HCT116 (cell line): ENCODE measurements at places on chromosomes 2 and 18. TPM values are rescaled to one million over a fixed set of nuclear protein-coding genes. Genes with fewer than 3 reads are reported as not detected.

The FBXO48 gene
- 0.91 TPM for total RNA-seq

The APOB gene
- 1.6 TPM for total RNA-seq

The HTR2B gene
- not detected for total RNA-seq

The SLC20A1 gene
- total RNA-seq, result 154 TPM

DNA sequence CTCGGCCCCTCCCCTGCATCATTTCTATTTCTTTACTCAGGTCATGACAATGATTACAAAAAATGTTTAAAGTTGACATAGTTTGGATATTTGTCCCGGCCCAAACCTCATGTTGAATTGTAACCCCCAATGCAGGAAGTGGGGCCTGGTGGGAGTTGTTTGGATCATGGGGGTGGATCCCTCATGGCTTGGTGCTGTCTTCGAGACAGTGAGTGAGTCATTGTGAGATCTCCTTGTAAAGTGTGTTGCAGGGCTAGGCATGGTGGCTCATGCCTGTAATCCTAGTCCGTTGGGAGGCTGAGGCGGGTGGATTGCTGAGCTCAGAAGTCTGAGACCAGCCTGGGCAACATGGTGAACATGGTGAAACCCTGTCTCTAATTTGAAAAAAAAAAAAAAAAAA, 9.2 kb upstream of the MAP4K4 start:
- no peaks in the 10 kb centered on the region for H3K36me3 ChIP-seq
- H3K4me1 ChIP-seq, result no peaks in the 10 kb centered on the region
- H3K27ac ChIP-seq, result no peak overlapping the region

DNA sequence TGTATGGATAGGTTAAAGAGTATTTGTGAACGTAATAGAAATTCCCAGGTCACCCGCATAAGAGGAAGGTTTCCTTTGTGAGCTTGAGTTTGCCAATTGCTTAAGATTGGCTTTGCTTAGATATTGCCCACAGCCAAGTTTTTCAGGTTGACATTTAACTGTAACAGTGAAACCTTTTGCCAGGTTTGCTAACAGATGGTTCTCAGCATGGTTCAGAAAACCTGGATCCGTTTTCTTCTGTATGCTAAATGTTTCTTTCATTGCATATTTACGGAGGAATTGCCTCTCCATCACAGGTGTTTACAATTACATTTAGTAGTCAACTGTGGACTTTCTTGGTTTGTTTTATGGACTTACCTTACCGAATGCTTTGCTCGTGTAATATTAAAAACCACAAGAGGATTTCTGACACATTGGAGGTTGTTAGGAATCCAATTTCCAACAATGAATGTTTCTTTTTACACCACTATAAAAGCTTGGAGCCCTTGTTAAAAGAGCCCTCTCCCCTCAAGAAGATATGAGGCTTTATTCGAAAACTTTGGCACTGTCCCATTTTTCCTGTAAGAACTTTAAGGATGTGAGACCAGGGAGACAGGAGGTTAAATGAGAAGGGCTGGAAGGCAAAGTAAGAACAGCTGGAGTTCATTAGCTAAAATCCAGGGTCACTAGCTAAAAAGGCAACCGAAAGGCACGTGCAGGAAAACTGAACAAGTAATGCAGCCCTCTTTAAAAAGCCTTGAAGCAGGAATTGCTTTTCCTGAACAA, 7.8 kb downstream of the CDK15 start:
- H3K36me3 ChIP-seq, result no peaks in the 10 kb centered on the region
- H3K4me1 ChIP-seq, result no peaks in the 10 kb centered on the region
- no peak overlapping the region for H3K27ac ChIP-seq
- H3K4me3 ChIP-seq, result no peak overlapping the region

GRCh38 chr2:144213797-144214196, 306.1 kb downstream of the ZEB2 start:
- H3K4me3 ChIP-seq, result no peak overlapping the region
- no peaks in the 10 kb centered on the region for H3K36me3 ChIP-seq
- DNase-seq, result no peak
- H3K27ac ChIP-seq, result no peak overlapping the region
- no peaks in the 10 kb centered on the region for H3K27me3 ChIP-seq

DNA sequence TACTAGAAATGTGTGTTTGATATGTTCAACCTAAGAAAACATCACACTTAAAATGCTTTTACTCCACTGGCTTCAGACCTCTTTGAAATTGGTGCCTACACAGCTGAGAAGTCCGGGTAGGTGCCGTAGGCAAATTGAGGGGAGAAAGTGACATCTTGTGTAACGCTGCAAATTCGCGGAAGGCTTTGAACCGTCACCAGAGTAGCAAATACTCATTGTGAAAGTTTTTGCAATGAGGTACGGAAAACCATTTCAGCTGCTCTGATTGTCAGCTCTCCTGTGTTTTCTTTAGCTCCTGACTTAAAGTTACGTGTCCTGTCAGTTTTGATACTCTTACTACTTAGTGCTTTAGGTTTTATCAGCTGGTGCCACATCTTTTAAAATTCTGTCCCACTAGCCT, 224.5 kb downstream of the FAM210A start:
- peaks cover 18% of the 10 kb centered on the region for H3K27me3 ChIP-seq
- H3K4me1 ChIP-seq, result no peaks in the 10 kb centered on the region
- H3K36me3 ChIP-seq, result no peaks in the 10 kb centered on the region
- no peak overlapping the region for H3K27ac ChIP-seq
- DNase-seq, result no peak
- no peak overlapping the region for H3K4me3 ChIP-seq

GRCh38 chr2:85907671-85908157, 18.9 kb upstream of the ST3GAL5 start:
- H3K27ac ChIP-seq, result no peak overlapping the region
- H3K4me1 ChIP-seq, result peaks cover 21% of the 10 kb centered on the region
- H3K27me3 ChIP-seq, result no peaks in the 10 kb centered on the region
- no peak for DNase-seq
- H3K36me3 ChIP-seq, result no peaks in the 10 kb centered on the region

- H3K27ac ChIP-seq, result no peak overlapping the region
- peaks cover 33% of the 10 kb centered on the region for H3K27me3 ChIP-seq
- no peak overlapping the region for H3K4me3 ChIP-seq
- H3K4me1 ChIP-seq, result no peaks in the 10 kb centered on the region
- H3K36me3 ChIP-seq, result no peaks in the 10 kb centered on the region
- DNase-seq, result no peak
Measured at GRCh38 chr2:134671513-134671912, 47.3 kb downstream of the TMEM163 start.

GRCh38 chr18:78528411-78529258, 451.0 kb upstream of the SALL3 start:
- no peak overlapping the region for H3K27ac ChIP-seq
- H3K27me3 ChIP-seq, result no peaks in the 10 kb centered on the region
- H3K4me1 ChIP-seq, result no peaks in the 10 kb centered on the region
